ENCODE measurements at places on chromosomes 3 and 15.

- no peak for DNase-seq
Observed at GRCh38 chr3:71488882-71489281, 94.6 kb downstream of the FOXP1 start.

DNA sequence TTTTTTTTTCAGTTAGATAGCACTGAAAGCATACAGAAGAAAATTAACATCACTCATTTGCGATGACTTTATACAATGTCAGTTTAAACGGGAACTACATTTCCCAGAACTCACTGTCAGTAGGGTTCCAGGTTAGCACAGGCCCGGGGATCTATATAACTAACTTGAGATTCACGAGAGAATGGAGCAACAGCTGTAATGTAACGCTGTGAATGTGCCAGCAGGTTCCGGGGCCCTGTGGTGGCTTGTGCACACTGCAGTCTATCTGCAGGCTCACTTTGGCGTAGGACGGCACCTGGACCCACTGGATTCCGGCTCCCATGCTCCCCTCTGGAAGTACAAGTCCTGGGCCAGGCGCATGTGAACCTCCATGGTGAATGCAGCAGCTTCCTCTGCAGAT, 19.4 kb downstream of the CCR1 start:
- DNase-seq: no peak

DNA sequence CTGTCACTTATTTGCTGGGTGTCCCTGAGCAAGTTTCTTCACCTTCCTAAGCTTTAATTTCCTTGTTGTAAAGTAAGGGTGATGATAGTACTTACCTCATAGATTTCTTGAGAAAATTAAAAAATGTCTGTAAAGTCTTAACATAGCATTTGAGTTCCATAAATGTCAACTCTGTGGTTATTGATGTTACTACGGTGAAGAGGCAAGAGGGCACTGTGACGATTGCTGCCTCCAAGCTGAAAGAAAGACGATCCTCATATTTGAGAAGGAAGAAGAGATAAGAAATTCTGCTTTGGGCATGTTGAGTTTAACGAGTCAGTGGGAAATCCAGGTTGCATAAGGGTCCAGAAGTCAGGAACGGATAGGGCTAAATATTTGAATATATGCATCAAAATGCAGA, 240.8 kb upstream of the ZPLD1 start:
- DNase-seq: no peak

DNA sequence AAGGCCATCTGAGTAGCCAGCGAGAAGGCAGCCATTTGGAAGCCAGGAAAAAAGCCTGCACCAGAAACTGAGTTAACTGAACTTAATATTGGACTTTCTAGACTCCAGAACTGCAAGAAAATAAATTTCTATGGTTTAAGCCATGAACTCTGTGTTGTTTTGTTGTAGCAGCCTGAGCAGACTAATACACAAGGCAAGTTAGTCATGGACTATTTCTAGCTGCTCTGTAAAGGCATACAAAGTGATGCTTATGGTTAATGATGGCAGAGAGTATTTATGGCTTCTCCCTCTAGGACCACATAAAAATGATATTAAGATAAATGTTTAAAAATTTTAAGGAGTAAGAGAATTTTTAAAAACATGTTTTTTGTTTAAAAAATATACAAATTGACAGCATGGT, 37.1 kb downstream of the PROS1 start:
- no peak for DNase-seq

- no peak for DNase-seq
Observed at GRCh38 chr3:16151109-16151508, 23.4 kb upstream of the GALNT15 start.
